ENCODE measurements at places on chromosomes 16 and 17.

DNA sequence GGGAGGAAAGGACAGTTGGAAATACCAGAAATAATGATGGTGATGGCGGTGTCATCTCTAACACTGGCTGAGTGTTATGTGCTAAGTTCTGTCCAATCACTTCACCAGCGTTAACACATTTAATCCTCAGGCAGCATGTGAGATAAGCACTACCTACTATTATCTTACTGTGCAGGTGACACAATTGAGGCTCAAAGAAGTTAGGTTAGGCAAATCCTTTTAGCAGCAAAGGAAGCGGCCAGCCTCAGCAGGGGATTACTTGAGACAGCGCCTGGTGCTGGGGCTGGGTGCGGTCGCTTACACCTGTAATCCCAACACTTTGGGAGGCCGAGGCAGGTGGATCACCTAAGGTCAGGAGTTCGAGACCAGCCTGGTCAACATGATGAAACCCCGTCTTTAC lies 18.7 kb upstream of the DHX8 start:
- H3K36me3 ChIP-seq: no peaks in the 10 kb centered on the region
- no peak overlapping the region for H3K27ac ChIP-seq
- no peak for DNase-seq
- no peak overlapping the region for H3K4me3 ChIP-seq
- peaks cover 17% of the 10 kb centered on the region for H3K27me3 ChIP-seq
- peaks cover 3% of the 10 kb centered on the region for H3K4me1 ChIP-seq

- no peak overlapping the region for H3K27ac ChIP-seq
- no peaks in the 10 kb centered on the region for H3K36me3 ChIP-seq
- H3K4me3 ChIP-seq: no peak overlapping the region
- no peak for DNase-seq
- H3K27me3 ChIP-seq: no peaks in the 10 kb centered on the region
- H3K4me1 ChIP-seq: no peaks in the 10 kb centered on the region
Observed at GRCh38 chr16:13186813-13187212, 285.4 kb downstream of the SHISA9 start.

- H3K27ac ChIP-seq: peak overlapping the region; percentile 92
- DNase-seq: no peak
- H3K27me3 ChIP-seq: peaks cover 26% of the 10 kb centered on the region
- peaks cover 56% of the 10 kb centered on the region for H3K4me1 ChIP-seq
Observed at GRCh38 chr17:49762151-49762941, 1.6 kb downstream of the FAM117A start.

DNA sequence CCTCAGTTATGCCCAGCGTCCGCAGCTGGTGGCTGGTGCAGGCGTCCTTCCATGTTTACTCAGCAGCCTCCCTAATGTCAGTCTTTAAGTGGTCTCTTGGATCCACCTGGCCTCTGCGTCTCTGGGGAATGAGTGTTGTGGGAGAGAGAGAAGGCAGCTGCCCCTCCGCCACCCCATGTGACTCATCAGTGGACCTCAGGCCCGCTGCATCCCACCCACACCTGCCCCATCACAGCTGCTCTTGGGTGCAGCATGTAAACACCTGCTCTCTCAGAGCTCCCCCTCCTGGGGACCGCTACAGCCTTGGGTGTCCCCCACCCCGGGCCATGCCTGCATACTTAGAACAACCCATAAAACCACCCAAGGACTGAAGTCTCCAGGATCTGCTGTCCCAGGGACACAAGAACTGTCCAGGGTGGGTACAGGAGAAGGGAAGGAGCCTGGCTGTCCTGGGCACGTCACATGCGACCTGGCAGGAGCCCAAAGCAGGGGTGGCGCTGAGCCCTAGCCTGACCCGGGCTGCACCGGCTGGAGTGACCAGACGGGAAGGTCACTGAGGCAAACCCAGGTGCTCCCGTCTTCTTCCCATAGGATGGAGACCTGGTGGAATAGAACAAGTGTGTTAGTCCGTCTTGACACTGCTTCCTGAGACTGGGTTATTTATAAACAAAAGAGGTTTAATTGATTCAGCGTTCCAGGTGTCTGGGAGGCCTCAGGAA lies 4.2 kb downstream of the C16orf90 start:
- no peak overlapping the region for H3K27ac ChIP-seq
- no peaks in the 10 kb centered on the region for H3K4me1 ChIP-seq
- no peaks in the 10 kb centered on the region for H3K27me3 ChIP-seq
- H3K4me3 ChIP-seq: no peak overlapping the region
- H3K36me3 ChIP-seq: peaks cover 5% of the 10 kb centered on the region

GRCh38 chr17:16446338-16446983 lies 31.1 kb downstream of the TRPV2 start:
- peaks cover 67% of the 10 kb centered on the region for H3K36me3 ChIP-seq
- H3K27ac ChIP-seq: peak overlapping the region; percentile 75
- no peaks in the 10 kb centered on the region for H3K27me3 ChIP-seq
- peaks cover 35% of the 10 kb centered on the region for H3K4me1 ChIP-seq

GRCh38 chr16:70689035-70689969 lies 3.4 kb upstream of the MTSS2 start:
- no peak overlapping the region for H3K27ac ChIP-seq
- H3K27me3 ChIP-seq: peaks cover 14% of the 10 kb centered on the region
- no peaks in the 10 kb centered on the region for H3K36me3 ChIP-seq
- H3K4me3 ChIP-seq: no peak overlapping the region

GRCh38 chr17:65235284-65235683 lies 98.1 kb downstream of the RGS9 start:
- DNase-seq: no peak
- H3K36me3 ChIP-seq: no peaks in the 10 kb centered on the region
- H3K4me3 ChIP-seq: no peak overlapping the region
- peaks cover 7% of the 10 kb centered on the region for H3K4me1 ChIP-seq

DNA sequence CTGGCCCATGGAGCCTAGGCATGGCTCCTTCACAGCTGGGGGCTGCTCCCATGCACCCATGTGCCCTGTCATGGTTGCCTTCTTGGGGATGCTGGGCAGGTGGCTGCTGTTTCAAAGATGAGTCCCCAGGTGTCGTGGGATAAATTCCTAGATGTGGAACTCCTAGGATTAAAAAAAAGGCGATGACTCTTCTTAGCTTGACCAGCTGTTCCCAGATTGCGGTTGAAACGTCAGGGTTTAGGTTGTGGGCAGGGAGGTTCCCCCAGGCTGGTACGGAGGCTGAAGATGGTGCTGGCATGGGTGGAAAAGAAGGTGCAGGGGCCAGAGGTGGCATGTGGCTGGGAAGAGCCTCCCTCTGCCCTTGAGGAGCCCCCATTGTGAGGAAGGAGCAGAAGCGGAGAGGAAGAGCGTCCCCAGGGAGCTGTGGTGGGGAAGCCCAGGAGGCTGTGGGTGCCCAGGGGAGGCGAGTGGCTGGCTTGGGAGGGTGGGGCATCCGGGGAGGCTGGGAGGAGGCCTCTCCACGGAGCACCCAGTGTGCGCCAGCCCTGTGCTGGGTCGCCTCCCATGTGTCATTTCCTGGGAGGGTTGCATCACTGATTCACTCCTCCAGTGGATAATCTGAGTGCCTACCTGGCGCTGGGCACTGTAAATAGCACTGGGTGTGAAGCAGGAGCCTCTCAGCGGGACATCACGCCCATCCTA lies 7.5 kb upstream of the KCNJ12 start:
- H3K27me3 ChIP-seq: no peaks in the 10 kb centered on the region
- no peak overlapping the region for H3K27ac ChIP-seq
- no peak overlapping the region for H3K4me3 ChIP-seq
- H3K36me3 ChIP-seq: no peaks in the 10 kb centered on the region
- no peaks in the 10 kb centered on the region for H3K4me1 ChIP-seq

GRCh38 chr16:3389663-3390338 lies 11.0 kb downstream of the ZSCAN32 start:
- H3K4me1 ChIP-seq: peaks cover 5% of the 10 kb centered on the region
- DNase-seq: no peak
- H3K27ac ChIP-seq: no peak overlapping the region
- H3K36me3 ChIP-seq: peaks cover 87% of the 10 kb centered on the region
- H3K4me3 ChIP-seq: no peak overlapping the region

DNA sequence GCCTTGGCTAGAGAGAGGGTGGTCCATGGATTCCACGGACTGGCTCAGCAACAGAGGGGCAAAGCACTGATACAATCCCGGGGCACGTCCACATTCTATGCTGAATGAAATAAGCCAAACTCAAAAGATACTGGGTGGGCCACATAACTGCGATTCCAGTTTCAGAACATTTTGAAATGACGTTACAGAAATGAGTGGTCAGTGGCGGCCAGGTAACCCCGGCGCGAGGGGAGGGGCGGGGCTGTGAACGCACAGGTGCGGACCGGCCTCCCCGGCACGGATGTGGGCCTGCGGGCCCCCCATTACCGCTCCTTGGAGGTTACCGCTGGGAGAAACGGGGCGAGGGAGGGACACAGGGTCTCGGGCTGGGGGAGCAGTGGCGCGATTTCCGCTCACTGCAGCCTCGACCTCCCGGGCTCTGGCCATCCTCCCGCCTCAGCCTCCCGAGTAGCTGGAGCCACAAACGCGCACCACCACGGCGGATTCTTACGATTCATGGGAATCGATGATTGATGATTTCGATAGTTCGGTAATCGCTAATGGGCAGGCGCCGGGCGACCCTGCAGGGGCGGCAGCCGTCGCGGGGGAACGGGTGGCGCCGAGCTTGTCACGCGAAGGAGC lies 559 bp downstream of the MVD start:
- peaks cover 24% of the 10 kb centered on the region for H3K36me3 ChIP-seq
- peak; percentile 78 for DNase-seq
- peak overlapping the region; percentile 86 for H3K27ac ChIP-seq
- H3K27me3 ChIP-seq: no peaks in the 10 kb centered on the region

DNA sequence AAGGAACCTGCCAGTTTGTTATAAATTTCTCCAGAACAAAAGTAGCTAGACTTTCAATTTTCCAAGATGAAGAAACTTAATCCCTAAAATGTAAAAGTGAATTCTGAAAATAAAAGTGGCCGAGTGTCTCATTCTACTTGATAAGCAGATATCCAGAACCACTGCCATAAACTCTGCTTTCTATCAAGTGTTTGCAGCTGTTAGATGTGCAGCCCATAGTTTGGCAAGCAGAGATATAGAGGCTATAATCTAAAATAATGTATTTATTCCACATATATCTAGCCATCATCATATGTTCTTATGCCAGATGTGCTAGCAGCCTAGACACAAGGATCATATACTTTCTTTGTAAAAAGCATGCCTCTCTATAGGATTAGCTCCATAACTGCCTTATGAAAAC lies 14.7 kb upstream of the FBXL20 start:
- H3K4me1 ChIP-seq: no peaks in the 10 kb centered on the region
- no peak overlapping the region for H3K27ac ChIP-seq
- no peak for DNase-seq
- no peak overlapping the region for H3K4me3 ChIP-seq
- no peaks in the 10 kb centered on the region for H3K27me3 ChIP-seq
- peaks cover 35% of the 10 kb centered on the region for H3K36me3 ChIP-seq

Data from activated CD4-positive, alpha-beta T cell treated with anti-CD3 and anti-CD28 coated beads, Interleukin-2, amount 10 ng/mL, durations not matched to agents 24 days and 14 days (primary cell).